ENCODE measurements at places on chromosomes 5 and 9.

GRCh38 chr9:27073841-27074728 lies 34.9 kb upstream of the TEK start:
- no peak for DNase-seq

DNA sequence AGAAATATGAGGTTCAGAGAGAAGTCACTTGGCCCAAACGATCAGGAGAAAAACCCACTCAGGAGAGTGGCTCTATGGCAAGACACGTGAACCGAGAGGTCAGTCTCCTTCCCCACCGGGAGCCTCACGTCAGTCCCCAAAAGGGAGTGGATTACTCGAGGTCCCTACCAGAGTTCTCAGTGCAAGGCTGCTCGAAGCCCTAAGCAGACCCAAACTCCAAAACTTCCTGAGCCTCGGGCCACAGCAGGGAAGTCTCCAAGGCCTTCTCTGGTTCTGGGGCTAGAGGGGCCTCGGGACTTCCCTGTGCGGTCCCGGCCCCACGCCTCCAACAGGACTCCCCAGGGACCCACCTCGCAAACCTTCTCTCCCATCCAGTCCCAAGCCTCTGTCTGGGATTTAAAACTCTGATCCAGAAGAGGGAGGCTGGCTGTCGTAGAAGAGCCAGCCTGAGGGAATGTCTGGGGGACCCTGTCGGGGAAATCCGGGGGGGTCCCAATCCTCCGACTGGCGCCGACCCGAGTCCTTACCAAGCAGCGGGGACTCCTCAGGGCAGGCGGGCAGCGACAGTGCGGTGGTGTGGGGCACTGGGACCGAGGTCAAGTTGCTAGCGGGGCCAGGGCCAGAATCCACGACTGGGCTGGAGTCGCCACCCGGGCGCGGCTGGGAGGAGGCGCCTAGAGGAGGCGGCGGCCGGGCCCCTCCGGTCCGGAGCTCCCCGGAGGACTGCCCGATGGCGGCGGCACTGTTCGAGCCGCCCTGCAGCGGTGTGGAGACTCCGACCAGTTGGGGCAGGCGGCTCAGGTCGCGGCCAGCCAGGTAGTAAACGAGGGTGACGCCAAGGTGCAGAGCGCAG lies 679 bp downstream of the B4GALT1 start:
- DNase-seq: no peak

DNA sequence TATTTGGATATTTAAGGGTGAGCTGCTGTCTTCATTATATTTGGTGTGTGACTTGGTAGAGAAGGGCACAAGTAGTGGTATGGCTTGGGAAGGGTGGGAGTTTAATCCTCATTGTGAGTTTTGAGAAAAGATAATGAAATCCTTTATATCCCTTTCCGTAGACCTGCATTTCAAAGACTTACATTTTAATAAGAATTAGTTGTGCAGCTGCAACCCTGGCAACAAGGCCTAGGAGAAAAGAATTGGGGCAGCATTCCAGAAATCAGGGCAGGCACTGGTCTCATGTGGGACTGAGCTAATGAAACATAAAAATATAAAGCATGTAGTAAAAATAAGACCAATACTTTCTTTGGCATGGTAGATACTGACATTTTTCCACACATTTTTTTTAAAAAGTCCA lies 60.5 kb downstream of the CDC42SE2 start:
- DNase-seq: no peak

GRCh38 chr5:177336112-177336511 lies 15.4 kb downstream of the LMAN2 start:
- no peak for DNase-seq

- DNase-seq: no peak
Measured at GRCh38 chr9:31471010-31471409, 913.4 kb upstream of the ACO1 start.

- no peak for DNase-seq
Measured at GRCh38 chr9:95085861-95086563, 231.5 kb downstream of the FANCC start.

DNA sequence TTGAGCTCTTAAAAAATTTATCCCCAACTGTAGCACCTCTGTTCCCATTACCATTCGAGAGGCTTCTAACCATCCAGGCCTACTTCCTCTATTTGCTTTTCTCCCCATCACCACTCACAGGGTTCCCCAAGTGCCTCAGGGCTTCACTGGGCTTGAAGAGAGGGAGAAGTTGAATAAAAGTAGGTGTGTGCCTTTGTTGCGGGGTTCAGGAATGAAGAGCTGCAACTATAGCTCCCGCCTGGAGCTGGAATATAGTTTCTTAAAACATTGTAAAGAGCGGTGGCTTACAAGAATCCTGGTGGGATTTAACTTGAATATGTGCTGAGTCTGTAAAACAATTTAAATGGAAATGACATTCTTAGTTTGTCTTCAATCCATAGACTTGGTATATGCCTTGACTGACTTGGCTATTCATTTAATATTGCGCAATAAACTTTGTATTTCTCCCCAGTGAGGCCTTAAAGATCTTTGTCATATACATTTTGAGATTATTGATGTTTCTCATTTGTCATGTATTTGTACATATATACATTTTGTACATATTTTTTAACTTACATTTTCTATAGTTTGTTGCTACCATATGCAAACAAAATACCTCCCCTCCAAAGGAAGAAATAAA lies 7.2 kb downstream of the ENTREP1 start:
- no peak for DNase-seq

DNA sequence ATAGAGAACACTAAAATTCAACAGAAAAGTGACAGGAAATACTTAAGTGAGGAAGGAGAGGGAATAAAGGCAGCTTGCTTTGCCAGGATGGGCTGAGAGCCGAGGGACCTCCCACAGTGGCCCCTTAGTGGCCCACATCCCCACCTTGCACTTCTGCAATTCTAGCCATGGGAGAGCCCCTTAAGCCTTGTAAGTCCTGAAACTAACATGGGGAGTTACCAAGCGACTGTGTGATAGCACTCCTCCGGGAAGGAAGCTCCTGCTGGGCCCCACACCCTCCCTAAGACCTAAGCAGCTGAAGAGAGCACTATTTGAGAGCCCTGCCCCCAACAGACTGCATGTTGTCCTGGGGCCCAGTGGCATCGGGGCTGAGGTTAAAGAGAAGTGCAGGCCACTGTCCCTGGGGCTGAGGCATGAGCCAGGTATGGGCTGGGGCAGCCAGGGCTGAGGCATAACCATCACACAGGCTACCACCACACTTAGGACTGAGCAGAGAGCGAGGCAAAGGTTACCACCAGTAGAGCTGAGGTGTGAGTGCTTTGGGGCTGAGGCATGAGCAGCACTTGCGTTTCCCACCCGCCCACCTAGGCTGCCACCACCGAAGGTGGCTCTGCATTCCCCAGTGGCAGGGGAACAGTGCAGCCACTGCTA lies 301.8 kb upstream of the TRPC7 start:
- no peak for DNase-seq

DNA sequence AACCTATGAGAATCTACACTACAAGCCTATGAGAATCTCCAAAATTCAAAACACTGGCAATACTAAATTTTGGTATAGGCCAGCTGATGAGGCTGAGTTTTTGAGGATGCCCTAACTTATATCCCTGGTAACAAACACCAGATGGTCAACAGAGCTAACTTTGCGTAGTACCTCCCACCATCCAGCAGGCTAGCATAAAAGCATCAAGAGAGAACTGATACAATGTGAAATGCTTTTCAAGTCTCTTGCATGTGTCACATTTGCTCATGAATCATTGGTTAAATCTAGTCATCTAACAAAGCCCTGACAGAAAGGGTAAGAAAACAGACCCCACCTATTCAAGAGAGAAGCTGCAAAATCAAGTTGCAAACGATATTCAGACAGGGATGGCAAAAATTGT lies 1609.7 kb upstream of the CDH9 start:
- no peak for DNase-seq

DNA sequence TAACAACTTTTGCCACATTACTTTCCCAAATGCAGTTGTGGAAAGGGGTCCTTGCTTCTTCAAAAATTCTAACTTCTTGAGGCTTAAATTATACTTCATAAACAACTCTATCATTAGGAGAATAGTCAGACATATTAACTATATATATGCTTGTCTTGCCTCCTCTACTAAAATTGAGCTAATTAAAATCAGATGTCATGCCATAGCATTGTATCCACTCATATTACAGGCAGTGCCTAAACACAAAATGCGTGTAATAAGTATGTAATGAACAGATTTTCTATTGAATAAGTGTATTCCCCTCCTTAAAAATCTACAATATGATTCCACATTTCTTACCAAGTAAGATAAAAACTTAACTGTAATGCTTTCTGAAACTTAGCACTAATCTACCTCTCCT lies 204.5 kb downstream of the PLK2 start:
- no peak for DNase-seq

DNA sequence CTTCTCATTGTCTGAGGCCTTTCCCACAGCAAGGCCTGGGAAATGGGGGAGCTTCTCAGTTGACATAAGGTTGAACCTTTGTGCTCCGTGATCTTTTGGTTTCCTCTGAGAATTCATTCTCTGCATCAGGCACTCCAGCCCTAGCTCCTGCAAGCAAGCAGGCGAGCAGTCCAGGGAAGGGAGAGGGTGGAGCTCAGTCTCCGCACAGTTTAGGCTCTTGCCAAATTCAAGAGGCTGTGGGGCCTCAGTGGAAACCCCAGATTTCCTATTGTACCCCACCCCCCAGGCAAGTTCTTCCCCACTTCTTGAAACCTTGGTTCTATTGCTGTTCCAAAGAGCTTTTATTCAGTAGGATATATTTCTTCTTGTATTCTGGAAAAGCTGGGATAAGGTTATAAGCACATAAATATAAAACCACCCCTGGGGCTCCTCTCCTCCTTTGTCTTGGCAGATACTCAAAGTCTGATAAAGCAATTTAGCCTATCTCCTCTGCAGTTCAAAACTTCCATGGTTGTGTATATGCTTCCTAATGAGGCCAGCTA lies 147.2 kb downstream of the PDZD2 start:
- DNase-seq: no peak

DNA sequence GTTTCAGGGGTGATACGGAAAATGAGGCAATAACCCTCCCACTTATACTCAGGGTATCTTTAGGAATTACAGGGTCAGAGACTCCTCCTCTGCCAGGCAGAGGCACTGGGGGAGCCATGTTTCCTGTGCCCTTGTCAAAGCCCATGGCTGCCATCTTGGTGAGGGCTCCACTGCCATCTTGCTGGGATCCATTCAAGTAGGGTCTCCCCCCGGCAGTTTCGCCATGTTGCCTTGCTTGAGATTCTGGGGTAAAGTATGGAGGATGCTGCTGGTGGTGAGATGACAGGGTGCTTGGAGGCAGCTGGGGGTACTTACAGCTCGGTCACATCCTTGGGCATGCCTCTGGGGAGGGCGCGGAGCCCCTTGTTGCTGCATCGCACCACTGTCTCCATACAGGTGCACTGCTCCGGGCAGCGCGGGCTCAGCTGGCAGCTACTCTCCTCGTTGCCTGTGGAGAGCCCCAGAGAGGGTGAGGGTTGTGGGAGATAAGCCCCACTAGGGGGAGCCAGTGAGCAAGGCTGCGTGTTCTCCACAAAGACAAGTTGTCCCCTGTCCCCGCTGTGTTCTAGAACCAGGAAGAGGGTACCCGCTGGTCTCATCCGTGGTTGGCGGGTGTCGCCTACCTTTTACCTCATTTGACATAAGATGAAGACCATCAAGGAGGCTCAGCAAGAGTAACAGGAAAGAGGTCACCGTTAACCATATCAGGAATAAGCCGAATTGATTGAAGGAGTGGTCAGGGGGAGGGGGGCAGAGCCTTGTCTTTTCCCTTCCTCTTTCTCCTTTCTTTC lies 169.0 kb upstream of the PANK3 start:
- DNase-seq: no peak

GRCh38 chr9:700365-701282 lies 140.9 kb upstream of the DMRT1 start:
- no peak for DNase-seq

DNA sequence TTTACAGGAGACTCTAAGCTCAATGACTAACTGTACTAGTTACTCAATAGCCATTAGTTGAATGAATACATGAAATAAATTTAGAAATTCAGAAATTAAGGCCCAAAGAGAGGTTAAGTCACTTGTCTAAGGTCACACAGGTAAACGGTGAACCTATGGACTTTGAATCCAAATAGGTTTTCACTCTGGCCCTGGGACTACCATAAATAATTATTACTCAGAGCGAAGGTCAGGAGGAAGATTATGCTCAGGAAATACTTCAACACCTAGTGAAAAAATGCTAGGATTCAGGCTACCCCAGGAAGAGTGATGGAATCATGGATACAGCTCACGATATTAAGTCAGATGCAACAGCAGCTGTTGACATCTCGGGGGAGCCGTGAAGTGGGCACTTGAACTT lies 417.4 kb downstream of the GABRG2 start:
- DNase-seq: no peak

DNA sequence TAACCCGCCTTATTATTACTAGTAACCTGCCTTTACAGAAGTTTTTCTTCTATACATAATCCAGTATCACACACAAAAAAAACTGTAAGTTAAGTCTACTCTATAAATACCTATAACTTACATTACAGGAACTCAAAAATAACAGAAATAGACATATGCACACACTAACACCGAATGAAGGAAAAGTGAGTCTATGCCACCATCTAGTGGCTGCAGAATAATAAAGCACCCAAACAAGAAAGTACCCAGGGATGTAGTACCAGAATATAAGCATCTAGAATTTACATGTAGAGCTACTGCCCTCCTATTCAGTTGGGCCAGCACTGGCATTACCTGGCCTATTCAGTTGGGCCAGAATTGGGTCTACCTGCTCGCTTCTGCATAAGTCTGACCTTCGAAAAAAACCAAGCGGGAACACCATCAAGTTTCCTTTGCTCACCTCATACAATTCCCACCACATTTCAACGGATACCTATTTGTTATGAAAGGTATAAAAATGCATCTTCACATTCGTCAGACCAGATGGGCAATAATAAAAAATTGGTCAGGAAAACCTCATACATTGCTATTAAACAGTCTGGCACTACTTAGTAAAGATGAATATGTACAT lies 4.0 kb upstream of the NIPSNAP3A start:
- DNase-seq: no peak

GRCh38 chr9:136370687-136371532 lies 2.6 kb downstream of the CARD9 start:
- DNase-seq: no peak

DNA sequence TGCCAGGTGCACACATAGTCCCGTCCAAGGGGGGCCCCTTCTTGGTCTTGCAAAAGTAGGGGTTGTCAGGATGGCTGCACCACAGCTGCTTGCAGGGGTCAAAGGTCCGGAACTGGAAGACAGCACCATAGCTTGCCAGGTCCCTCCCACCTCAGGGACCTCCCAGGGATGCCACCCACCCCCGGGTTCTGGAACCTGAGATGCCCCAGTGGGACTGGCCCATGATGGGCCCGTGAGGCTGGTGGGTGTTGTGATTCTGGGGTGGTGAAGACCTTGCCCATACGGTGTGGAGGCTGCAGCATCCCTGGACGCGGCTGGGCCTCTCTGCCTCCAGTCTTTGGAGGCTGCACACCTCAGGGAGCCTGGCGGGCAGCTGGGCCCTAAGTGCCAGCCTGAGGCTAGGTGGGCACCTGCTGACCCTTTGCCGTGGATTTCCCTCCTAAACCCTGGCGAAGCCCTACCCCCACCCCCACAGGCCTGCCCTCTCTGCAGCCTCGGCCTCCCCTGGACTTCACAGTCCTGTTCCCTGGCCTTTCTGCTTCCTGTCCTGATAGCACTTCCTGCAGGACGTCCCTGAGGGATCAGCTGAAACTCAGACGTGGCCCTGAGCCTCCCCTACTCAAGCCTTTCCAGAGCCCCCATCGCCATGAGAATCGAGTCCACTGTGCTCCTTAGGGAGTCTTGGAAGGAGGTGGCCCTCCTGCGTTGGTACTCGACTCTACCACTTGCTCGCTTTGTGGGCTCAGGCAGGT lies 92.1 kb downstream of the ZNF354C start:
- no peak for DNase-seq

GRCh38 chr9:4550777-4551484 lies 60.7 kb downstream of the SLC1A1 start:
- no peak for DNase-seq

- no peak for DNase-seq
Measured at GRCh38 chr5:206406-206805, 11.5 kb downstream of the CCDC127 start.
